T1000 (cell line): ENCODE measurements at places on chromosomes 3 and 15.

DNA sequence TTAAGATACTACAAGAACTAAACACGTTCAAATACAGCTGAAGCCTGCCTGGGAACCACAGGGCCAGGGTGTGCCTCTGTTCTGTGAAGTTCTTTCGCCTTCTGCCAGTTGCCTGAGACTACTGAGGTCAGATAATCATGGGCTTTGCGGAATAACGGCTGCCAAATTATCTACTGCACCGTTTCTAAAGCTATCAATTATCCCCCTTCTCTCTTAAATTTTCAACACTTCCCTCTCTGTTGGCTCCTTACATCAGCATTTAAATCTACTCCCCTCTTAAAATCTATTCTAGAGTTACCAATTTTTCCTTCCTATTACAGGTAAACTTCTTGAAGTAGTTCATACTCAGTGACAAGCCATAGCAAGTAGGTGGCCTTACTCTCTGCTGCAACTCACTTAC lies 6.2 kb upstream of the NEO1 start:
- DNase-seq = no peak

- no peak for DNase-seq
Measured at GRCh38 chr3:124879337-124879680, 7.9 kb downstream of the ITGB5 start.

DNA sequence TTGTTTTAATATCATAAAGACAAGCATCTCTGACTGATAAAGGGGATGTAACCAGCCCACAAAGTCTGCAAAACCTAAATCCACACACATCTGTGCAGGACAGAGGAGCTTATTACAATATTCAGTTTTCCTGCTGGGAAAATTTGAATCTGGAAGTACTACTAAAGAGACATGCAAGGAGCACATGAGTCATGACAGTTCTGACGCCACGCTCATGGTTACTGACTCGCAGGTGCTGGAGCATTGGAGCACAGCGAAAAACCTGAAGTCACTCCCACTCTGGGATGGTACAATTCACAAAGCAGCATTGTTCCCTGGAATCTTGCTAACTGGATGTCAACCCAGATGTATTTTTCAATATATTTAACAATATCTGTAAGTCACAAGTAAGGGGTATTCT lies 7.6 kb upstream of the ISL2 start:
- DNase-seq = no peak

DNA sequence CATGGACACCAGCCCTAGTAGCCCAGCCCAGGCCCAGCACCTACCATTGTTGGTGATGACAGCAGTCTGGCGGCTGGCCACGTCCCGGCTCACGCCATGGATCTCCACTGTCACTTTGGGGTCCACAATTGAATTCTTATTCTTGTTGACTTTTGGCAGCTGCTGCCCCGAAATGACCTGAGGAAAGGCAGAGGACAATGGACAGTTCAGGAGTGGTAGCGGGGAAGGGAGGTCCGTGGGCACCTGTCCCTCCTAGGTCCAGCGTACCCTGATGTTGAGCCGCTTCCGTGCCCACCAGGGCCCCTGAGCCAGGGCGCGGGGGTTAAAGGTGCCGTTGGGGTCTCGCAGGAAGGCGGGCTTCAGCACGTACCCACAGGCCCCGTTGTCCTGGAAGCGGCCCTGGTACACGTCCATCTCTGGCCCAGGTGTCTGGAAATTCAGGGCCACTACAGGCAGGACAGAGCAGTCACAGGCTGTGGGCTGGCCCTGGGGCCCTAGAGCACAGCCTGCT lies 17.7 kb downstream of the VILL start:
- DNase-seq = no peak

DNA sequence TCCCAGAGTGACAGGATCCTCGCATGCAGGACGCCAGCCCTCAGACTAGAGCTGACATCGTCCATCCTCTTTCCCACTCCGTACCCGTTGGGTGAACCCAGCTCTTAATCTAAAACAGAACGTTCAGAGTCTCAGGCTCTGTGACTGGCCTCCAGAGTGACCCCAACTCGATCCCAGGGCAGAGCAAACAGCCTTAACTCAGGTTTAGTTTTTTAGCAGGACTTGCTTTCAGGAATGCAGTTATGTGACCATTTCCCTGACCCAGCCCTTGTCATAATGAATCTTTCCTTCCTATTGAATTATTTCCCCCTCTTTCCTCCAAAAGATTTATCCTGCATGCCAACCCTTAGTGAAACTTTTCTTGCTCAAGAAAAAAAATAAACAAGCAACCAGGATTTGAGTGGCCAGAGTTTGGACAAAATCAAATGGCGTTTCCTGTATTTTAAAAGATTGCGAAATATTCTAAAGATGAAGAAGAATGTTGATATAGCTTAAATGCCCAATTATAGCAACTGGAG lies 47.8 kb upstream of the RARB start:
- no peak for DNase-seq
